ENCODE measurements at places on chromosomes 7 and 10. TPM values are rescaled to one million over a fixed set of nuclear protein-coding genes. Genes with fewer than 3 reads are reported as not detected.

- no peak for DNase-seq
These were observed 35.5 kb downstream of the VOPP1 start for GRCh38 chr7:55536619-55537457.

GRCh38 chr7:80373429-80374032 is 138.3 kb downstream of the GNAT3 start:
- no peak for DNase-seq

DNA sequence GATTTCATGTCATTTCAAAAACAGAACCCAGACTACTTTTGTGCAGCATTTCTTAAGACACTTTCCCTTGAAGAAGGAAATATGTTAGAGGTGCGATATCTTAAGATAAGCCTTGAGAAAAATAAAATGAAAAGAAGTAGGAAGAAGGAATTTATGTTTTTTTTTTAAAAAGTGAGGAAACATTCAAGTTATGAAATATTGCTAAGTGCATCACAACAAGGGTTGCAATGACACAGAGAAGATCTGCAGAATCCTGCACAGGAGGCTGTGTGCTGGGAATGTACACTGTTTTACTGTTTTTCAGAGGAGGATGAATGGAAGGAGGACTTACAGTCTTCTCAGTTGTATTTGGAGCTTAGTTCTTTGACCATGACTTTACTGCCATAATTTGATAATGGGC is 79.8 kb upstream of the NME8 start:
- no peak for DNase-seq

GRCh38 chr7:76395965-76396726 is 13.4 kb downstream of the SSC4D start:
- no peak for DNase-seq

GRCh38 chr10:88457660-88458059 is 125.5 kb downstream of the RNLS start:
- DNase-seq, result no peak

- DNase-seq, result no peak
These were observed 105.5 kb downstream of the WNT2 start for GRCh38 chr7:117217106-117218035.

- DNase-seq, result no peak
These were observed 17.6 kb downstream of the KRIT1 start for GRCh38 chr7:92228100-92228499.

GRCh38 chr7:106424476-106425016 is 139.8 kb upstream of the NAMPT start:
- DNase-seq, result no peak

GRCh38 chr7:151276666-151277590 is 28.4 kb upstream of the SMARCD3 start:
- peak; percentile 49 for DNase-seq

DNA sequence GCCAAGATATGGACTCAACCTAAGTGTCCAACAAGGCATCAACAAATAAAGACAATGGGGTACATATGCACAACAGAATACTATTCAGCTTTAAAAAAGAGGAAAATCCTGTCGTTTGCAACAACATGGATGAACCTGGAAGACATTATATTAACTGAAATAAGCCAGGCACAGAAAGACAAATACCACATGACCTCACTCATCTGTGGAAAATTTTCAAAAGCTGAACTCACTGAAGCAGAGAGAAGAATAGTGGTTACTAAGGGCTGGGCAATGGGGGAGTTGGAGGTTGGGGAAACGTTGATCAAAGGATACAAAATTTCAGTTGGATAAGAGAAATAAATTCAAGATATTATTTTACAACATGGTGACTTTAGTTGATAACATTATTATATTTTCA is 221.4 kb upstream of the PITRM1 start:
- DNase-seq, result peak; percentile 62

- no peak for DNase-seq
These were observed 3.5 kb downstream of the TSC22D4 start for GRCh38 chr7:100475549-100475948.

DNA sequence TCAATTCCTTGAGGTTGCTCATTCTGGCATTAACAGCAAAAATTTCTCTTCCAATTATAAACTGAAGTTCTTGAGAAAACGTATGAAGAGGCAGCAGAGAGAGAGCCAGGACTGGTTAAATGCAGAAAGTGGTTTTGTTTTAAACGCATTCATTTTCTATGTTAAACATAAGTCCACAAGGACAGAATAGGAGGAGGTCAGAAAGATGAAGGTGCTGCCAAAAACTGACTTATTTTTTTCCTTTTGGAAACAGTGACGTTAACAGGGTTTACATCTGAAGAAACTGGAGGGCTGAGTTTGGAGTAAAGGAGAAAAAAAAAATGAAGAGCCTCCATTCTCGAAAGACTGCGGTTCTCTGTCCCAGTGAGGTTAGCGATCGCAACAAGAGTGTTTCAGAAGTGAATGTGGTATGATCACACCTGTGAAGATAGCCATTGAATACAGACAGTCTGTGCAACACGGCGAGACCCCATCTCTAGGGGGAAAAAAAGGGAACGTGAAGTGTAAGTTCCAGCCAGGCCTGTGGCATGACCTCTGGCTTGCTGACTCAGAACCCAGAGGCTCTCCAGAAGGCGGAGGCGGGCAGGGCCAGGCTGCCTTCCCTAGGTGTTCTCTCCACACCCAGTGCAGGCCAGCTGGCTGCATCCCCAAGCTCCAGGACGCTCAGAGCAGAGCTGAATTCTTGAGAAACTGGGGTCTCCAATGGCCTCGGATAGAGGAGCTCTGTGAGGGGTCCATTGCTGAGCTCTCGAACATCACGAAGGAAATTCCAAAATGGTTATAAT is 84.0 kb downstream of the CHST15 start:
- peak; percentile 61 for DNase-seq

DNA sequence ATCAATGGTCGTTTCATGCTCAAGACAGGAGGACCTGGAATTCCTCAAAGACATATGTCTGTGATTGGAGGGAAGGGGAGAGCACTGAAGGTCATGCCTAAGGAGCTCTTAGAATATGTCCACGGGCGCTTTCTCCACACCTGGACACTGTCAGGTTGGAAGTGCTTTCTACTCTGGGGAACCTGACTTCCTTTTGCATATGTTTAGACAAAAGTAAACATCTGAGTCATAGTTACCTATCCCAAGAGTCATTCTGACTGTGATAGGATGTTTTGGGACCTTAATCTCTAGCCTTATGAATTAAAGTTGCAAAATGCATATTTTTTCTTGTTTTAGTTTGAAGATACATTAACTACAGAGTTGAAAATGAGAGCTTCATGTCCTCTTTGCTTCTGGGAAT is 251.7 kb downstream of the KLF6 start:
- DNase-seq, result no peak

DNA sequence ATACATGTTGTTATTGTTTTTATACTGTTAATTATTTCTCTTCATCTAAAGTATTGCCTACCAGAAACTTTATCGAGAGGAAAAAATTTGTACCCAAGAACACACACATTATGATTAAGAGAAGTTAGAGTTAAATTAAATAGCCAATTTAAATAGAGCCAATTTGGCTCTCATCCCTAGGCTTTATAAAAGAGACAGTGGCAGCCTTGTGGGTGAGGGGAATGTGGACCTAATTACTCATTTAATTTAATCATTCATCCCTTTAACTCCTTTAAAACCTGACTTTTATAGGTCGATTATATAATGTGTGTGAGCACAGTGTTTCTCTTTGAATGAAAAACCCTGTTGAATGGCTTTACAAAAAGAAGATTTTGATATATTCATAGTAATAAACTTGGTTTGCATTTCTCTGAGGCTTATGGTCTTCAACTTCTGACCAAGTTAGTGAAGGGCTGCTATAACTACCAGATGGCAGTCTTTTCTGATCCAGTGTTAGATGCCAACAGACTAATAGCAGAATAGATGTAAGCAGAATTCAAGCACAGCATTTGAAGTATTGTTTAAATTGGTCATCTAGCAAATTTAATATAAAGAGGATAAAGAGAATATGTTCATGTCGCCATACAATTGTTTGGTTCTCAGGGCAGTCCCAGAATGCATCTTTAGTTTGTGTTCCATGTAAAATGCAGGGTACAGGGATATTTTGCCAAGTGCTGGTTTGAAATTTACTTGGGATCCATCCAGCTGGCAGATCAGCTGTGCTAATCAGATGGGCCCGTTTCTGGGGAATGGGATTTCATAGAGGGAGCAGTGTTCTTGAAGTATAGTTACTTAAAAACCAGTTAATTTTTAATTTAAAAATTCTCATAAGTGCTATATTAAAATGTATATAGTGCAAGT is 25.3 kb downstream of the ADD3 start:
- DNase-seq, result no peak

- no peak for DNase-seq
These were observed 59.7 kb upstream of the PDCD4 start for GRCh38 chr10:110811791-110812581.

GRCh38 chr7:92815412-92815811 is 21.0 kb downstream of the CDK6 start:
- DNase-seq, result no peak

DNA sequence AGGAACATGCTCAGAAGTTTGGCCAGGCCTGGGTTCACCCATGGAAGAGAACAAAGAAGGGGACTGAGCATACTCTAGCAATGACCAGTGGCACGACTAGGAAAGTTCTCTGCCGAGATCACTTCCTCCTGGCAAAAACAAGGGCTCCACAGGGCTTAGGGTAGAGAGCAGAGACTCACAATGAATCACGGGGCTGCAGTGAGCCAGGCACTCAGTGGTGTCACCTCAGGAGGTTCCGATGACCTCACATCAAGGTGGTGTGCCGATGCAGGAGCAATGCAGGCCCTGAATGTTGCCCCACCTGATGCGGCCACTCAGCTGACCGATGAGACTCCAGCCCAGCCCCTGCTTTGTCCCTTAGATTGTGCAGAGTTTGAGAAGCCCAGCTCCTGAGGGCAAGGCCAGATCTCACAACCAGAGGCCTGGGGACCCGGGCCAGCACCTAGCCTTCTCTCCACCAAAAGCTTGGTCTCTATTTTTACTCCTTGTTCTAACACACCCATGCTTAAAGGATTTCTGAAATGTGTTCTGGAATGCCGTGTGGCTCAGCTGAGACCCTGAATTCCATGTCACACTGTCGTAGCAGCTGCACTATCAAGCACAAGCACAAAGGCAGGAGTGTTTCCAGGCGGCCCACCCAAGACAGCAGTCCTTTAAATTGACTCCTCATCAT is 60.9 kb downstream of the COBL start:
- no peak for DNase-seq

GRCh38 chr7:111654343-111654742 is 92.1 kb upstream of the IMMP2L start:
- DNase-seq, result no peak

DNA sequence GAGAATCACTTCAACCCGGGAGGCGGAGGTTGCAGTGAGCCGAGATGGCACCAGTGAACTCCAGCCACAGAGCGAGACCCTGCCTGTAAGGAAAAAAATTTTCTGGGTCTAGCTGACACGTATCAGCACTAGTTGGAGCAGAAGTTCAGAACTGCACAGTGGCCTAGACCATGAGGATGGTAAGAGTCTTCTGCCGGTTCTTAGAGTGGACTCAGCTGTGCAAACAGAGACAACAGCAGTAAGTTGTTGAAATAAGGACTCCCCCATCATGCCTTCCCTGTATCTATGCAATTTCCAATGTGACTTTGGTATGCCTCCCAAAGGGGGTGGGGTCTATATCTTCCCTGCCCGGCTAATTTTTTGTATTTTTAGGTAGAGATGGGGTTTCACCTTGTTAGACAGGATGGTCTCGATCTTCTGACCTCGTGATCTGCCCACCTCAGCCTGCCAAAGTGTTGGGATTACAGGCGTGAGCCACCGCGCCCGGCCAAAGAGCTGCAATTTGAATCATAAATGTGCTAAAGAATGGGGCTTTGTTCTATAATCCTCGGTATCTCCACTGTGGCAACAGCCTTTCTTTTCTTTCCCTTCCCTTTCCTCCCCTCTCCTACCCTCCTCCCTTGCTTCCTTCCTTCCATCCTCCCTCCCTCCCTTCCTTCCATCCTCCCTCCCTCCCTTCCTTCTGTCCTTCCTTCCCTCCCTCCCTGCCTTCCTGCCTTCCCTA is 14.5 kb upstream of the RNF216 start:
- DNase-seq, result no peak

GRCh38 chr10:79943871-79944270 is 5.0 kb downstream of the SFTPD start:
- no peak for DNase-seq

- DNase-seq, result no peak
These were observed 98.8 kb downstream of the CUX1 start for GRCh38 chr7:101916041-101916800.

DNA sequence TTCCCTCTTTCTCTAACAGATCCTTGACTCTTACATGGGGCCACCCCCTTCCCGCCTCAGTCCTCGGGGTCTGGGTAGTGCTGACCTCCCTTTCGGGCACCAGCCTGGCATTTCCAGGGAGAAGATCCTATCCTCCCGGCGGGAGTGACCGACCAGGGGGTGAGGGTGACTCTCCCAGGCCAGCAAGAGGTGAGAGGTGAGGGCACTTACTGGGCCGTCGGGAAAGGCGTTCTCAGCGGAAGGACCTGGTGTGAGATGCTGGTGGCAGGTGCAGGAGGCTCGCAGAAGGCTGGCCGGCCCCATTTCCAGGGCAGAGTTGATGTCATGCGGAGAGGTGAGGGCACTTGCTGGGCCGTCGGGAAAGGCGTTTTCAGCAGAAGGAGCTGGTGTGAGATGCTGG is 4.2 kb upstream of the FOXL3 start:
- no peak for DNase-seq

DNA sequence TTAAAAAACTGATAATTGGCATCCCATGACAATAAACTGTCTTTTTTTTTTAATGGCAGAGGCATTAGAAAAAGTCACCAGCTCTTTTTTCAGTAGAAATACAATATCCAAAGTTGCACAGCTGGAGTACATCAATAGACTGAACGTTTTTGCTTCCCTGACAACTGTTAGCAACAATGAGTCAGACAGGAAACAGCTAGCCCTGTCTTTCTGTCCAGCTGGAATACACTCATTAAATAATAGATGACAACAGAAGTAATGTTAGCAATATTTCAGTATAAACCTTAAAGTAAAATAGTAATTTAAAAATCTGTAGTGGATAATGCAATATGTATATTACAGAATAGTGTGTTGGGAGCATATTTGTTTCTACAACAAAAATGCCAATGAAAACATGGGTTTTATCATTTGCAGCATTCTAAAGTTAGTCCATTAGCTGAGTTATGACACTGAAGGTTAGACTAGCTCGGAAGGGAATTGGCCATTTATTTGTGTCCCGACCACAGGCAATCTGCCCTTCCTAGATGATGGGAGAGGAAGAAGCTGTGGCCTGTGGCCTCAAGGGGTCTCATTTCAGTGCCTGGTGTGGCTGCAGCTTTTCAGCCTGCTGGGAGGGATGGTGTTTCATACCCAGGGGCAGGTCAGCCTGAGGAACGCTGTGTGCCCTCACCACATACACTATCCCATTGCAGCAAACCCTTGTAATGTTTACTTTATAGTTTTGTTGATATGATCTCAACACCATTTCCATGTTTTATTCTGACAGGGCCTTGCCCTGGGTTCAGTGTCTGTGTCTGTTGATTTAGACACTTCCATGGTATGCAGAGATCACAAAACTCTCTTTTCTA is 173.3 kb downstream of the SLC16A9 start:
- peak; percentile 88 for DNase-seq

Gene ZNF722
- not detected for total RNA-seq

Gene AMZ1
- total RNA-seq, result 8.5 TPM

Gene SPAM1
- total RNA-seq, result not detected

Gene INMT
- 79.9 TPM for total RNA-seq

Gene PSMC2
- 400 TPM for total RNA-seq

Gene AEBP1
- total RNA-seq, result 79.7 TPM

Gene STARD3NL
- 189 TPM for total RNA-seq

Gene PLAC9
- 1.2 TPM for total RNA-seq

Gene ST8SIA6
- total RNA-seq, result not detected

Gene CARD11
- total RNA-seq, result not detected

Gene VGF
- total RNA-seq, result 0.59 TPM

Gene LGI1
- total RNA-seq, result not detected

Gene KCND2
- total RNA-seq, result not detected

Gene XRCC2
- 7.9 TPM for total RNA-seq

All from RPMI7951 (cell line).